ENCODE measurements at places on chromosomes 5 and 9. TPM values are rescaled to one million over a fixed set of nuclear protein-coding genes. Genes with fewer than 3 reads are reported as not detected.

The RCL1 gene
- 22.7 TPM for total RNA-seq

The FCN1 gene
- total RNA-seq: 0.25 TPM

The SURF6 gene
- 35.0 TPM for total RNA-seq

The IL3 gene
- not detected for total RNA-seq

The PDE8B gene
- 0.15 TPM for total RNA-seq

The ANKRD34B gene
- total RNA-seq: not detected

The PITX1 gene
- total RNA-seq: not detected

The SPINK7 gene
- total RNA-seq: not detected

The ARHGEF28 gene
- 0.05 TPM for total RNA-seq

The SLC46A2 gene
- not detected for total RNA-seq

The NEURL1B gene
- total RNA-seq: 0.23 TPM

The RANBP3L gene
- total RNA-seq: not detected

The GFI1B gene
- total RNA-seq: 0.41 TPM

The KIAA1958 gene
- 6.4 TPM for total RNA-seq

The SEMA6A gene
- not detected for total RNA-seq

The TXNDC8 gene
- total RNA-seq: not detected

The PFN3 gene
- total RNA-seq: not detected

The PIP5KL1 gene
- 2.6 TPM for total RNA-seq

The HEXB gene
- total RNA-seq: 32.5 TPM

The MSMP gene
- not detected for total RNA-seq

The HTR4 gene
- not detected for total RNA-seq

All from T-cell (primary cell).